ENCODE measurements at places on chromosomes 6 and 20.
A peak's percentile ranks its signal among the peaks of the same experiment; 100 is the strongest.

- peak; percentile 34 for DNase-seq
Observed at GRCh38 chr20:32474009-32474716, 111.0 kb downstream of the NOL4L start.

- DNase-seq = no peak
Observed at GRCh38 chr20:32829311-32830005, 9.7 kb downstream of the MAPRE1 start.

GRCh38 chr6:170174771-170175643 is 115.9 kb downstream of the DLL1 start:
- no peak for DNase-seq

DNA sequence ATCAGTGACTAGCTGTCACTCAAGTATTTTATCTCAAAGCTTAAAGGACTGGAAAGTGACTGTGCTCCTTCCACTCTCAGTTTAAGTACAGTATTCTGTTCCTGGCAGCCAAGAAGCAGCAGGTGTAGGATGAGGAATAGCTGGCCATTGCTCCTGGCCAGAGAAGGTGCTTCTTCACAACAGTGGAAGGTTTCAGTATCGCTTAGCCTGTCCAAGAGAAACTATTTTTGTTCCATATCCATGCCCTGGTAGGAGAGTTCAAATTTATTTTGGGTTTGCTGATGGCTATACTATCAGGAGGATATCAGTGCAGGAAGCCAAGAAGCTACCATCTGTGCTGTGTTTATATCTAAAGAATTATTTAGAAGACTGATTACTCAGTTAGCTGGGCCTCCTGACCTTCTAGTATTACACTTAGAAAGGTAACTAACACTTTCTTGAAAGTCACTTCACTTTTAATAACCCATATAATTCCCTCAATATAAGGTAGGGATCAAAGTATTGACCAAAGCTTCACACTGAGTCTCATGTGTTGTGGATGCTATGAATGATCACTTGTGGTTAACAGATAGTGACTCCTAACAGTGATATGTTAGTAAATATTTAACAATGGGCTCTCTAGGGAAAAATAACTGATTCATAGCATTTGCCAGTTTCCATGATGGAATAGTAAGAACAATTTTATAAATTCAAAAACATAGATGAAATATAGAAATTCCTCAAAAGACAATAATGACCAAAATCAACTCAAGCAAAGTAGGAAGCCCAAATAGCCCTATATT is 99.9 kb downstream of the AIG1 start:
- DNase-seq = no peak

DNA sequence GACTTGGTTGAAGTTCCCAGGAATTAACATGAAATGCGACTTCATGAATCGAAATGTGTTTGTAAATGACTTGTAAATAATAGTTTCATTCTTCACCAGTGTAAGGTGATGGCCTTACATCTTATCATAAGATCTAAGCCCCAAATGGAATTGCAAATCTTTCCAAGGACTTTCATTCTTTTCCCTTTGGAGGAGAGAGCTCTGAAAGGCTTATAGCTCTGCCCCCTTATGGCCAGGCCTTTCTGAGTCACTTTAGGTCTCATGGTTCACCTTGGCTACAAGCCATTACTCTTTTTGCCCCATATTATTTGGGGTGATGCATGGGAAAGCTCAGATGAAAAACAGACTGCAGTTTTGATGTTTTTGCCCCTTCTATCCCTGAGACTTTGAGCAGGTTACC is 209.1 kb upstream of the BMP2 start:
- no peak for DNase-seq

DNA sequence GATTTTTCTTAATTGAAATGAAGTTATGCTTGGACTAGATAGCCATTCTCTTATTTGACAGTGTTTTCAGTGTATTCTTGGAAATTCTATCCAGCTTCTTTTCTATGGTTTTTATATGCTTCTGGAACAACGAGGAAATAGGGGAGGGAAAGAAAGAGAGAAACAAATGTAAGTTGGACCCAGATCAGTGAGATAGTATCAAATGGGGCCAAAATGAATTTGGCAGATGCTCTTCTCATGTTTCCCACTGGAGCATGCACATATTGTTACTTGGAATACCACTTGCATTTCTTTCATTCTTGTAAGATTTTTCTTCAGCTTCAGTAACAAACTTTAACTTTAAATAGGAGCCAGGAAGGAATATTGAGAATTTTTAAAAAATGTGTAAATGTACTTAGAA is 312.3 kb downstream of the PRL start:
- DNase-seq = no peak

DNA sequence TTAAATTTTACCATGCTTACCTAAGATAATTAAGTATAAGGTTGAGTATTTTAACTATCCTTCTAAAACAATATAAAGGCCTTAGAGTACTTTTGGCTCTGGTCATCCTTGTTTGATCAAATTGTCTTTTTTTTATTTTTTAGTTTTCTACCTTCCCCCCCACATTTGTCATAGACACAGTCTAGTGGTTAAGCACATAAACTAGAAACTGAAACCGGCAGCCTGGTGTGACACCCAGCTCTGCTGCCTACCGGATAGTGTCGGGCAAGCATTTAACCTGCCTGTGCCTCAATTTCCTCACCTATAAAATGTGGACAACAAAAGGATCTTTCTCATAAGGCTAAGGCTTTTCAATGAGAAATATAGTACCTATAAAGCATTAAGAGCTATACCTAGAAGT is 21.6 kb upstream of the TULP4 start:
- DNase-seq = no peak

GRCh38 chr6:111754423-111754822 is 118.8 kb downstream of the FYN start:
- no peak for DNase-seq

DNA sequence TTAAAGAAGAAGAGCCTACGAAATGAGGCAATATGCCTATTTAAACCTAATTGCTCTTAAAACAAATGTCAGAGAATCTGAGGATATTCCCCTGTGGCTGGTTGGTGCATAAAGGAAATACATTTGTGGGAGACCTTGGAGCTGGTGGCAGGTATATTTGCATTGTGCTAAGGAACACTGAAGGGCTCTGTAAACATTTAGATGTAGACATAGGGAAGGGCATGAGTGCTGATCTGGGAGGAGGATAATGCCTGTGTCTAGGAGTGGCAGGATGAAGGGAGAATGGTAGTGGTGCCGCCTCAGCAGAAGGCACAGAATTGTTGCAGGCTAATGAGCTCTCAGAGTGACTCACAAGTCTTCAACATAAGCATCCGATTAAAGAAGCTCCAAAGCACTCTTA is 85.8 kb downstream of the CD164 start:
- DNase-seq = no peak

- DNase-seq = peak; percentile 12
Observed at GRCh38 chr6:116536216-116536621, 9.3 kb downstream of the TRAPPC3L start.

GRCh38 chr20:17273717-17274116 is 46.9 kb downstream of the PCSK2 start:
- DNase-seq = no peak

- DNase-seq = no peak
Observed at GRCh38 chr6:80319196-80319595, 212.7 kb downstream of the BCKDHB start.

DNA sequence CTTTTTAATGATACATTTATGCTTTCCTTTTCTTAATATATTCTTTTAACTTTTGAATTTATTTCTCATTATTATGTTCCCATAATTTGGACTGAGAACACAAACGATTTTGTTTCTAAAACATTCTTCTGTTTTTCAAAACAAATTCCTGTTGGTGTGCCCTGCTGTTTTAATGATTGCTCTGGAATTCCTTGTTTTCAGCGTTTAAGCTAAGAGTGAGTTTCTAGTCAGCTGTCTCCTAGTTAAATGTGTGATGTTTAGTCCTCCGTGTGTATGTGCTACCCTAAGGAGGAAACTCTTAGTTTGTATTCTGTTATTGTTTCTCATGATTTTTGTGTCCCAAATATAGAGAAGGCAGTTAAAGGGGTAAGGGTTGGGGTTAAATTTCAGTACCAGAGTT is 306.1 kb upstream of the RGS17 start:
- DNase-seq = no peak

DNA sequence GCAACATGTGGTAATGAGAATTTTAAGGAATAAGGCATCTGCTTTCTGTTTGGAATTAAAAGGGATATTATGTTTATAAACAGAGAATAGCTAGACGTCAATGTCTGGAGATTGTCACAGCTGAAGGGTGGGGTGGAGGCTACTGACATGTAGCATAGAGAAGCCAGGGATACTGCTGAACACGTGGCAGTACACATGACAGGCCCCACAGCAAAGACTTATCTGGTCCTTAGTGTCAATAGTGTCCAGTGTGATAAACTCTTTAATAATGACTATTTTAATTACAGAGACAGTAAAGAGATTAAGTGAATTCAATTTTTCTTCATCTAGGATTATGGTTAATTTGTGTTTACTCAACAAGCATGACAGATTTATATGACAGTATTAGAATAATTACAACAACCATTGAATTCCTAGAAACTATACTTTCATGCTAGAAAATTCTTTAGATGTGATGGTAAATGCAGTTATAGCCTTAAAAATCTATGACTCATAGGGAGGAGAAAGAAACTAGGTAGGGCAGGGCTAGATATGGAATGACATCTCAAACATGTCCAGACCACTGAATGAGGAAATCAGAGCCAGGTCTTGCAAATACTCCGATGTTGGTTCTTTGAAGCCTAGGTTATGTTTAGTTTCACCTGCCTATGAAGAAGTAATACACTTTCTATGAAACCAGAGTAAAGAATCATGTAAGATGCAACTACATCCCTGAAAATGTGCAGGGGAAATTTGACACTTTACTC is 399.5 kb downstream of the PHF3 start:
- DNase-seq = no peak

- no peak for DNase-seq
Observed at GRCh38 chr6:43874814-43875590, 105.0 kb downstream of the VEGFA start.

DNA sequence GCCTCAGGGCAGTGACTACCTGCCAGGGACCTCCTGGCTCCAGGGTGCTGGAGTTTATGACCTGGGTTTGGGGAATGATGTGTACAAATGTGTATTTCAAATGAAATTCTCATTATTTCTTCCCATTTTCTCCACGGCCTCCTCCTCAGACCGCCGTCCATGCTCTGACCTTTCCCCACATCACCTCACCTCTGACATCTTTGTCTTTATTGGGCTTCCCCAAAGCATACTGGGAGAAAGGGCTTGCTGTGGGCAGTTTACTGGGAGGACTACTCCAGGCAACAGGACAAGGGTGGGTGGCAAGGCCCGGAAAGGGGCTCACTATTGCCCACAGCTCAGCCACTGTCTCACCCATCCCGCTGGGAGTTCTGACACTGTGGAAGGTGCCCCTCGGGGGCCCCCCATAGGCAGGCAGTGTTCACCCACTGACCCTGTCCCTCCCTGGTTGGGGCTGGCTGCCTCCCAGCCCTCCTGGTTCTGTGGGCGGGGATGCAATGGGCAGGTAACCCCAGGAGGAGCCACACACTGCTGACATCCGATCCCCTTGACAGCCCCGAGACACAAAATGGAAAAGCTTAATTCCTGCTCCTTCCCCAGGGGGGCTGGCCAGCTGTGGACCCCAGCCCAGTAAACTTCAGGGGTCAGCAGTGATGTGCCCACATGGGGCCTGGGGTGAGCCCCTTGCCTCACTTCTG is 39.8 kb upstream of the CST7 start:
- no peak for DNase-seq

GRCh38 chr6:112680091-112680490 is 333.0 kb downstream of the RFPL4B start:
- DNase-seq = no peak

DNA sequence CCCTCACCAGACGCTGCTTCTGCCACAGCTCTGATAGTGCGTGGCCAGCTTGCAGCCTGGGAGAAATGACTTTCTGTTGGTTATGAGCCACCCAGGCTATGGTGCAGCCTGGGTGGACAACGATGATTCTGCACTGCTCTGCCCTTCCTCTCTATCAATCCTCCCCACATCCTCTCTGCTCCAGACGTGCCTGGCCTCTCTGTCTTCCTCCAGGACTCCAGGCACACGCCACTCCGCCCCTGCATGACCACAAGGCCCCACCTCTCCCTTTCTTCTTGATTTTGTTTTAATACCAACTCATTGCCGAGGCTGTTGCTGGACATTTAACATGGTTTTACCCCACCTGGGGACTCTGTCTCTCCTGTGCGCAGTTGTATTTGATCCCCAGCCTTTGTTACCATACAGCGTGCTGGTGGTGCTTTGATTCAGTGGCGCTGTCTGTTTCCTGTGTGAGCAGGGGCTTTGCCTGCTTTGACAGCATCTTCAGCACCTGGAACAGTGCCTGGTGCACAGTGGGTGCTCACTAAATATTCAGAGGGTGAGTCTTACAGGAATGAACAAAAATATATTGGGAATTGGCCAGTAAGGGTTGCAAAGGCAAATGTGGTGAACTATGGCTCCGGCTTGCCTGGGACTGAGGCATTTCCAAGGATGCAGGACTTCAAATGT is 280.9 kb downstream of the CDH26 start:
- DNase-seq = no peak

- DNase-seq = no peak
Observed at GRCh38 chr20:1955217-1955616, 38.6 kb downstream of the PDYN start.
